ENCODE measurements at places on chromosomes 4 and X. TPM values are rescaled to one million over a fixed set of nuclear protein-coding genes. Genes with fewer than 3 reads are reported as not detected.

The VCX3B gene
- total RNA-seq = not detected

The ARHGAP6 gene
- 8.0 TPM for total RNA-seq

The TEX13C gene
- total RNA-seq = not detected

The GABRG1 gene
- 0.88 TPM for total RNA-seq

The SMR3B gene
- total RNA-seq = not detected

The LGI2 gene
- total RNA-seq = 1.1 TPM

Measured in type B pancreatic cell (in vitro differentiated cells).